ENCODE measurements at places on chromosomes 3 and 15.
A peak's percentile ranks its signal among the peaks of the same experiment; 100 is the strongest.

- DNase-seq, result no peak
These were observed 2.5 kb downstream of the COL7A1 start for GRCh38 chr3:48592519-48593087.

DNA sequence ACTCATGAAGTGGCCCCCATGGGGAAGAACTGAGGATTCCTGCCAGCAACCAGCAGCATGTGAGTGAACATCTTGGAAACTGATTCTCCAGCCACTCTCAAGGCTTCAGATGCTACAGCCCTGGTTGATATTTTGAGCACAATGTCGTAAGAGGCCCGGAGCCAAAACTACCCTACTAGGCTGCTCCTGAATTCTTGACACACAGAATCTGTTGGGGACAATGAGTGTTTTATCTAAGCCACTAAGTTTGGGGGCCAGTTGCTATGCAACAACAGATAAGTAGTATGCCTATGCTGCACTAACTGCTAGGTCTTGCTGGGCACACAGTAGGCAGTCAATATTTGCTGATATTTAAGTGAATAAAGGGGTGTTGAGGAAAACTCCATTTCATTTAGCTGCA is 89.9 kb upstream of the CHL1 start:
- DNase-seq, result no peak

DNA sequence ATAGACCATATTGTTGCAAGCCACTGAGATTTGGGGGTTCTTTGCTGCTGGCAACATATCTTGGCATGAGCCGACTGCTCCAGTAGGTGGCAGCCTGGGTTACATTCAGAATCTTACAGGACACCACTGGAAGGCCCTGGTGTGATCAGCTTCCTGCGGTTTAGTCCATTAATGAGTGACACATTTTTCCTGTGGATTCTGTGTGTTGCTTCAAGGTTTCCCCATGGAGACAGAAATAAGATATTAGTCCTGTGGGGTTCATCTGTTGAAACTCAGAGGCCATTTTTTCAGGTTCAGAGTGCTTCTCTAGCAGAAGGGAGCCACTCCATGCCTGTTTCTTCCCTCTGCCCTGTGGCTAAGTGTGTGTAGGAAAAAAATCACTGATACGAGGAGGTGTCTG is 116.2 kb downstream of the MFSD1 start:
- peak; percentile 91 for DNase-seq

GRCh38 chr3:128179484-128179819 is 26.2 kb downstream of the EEFSEC start:
- no peak for DNase-seq

DNA sequence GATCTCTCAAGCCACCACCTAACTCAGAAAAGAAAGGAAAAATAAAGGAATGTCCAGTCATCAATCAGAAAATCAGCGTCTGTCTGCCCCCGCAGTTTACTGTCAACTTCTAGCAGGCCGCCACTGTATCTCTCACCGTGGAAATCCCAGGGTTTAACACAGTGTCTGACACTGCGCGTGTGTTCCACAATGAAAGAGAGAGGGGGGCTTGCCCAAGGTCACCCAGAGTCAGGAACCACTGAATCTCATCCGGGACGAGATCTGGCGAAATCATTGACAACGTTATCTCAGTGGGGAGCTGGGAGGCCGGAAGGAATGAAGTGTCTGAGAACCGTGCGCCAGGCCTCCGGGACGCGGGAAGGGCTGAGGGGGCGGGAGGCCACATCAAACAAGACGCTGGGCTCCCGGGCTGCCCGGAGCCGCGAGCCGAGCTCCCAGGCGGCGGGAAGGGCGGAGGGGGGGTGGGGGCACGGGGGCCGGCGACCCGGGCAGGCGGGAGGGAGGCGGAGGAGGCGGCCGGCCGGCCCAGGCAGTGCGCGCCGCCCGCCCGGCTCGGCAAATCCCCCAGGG is 2.2 kb upstream of the HES1 start:
- peak; percentile 81 for DNase-seq

GRCh38 chr3:4751502-4752101 is 227.6 kb upstream of the BHLHE40 start:
- peak; percentile 22 for DNase-seq

DNA sequence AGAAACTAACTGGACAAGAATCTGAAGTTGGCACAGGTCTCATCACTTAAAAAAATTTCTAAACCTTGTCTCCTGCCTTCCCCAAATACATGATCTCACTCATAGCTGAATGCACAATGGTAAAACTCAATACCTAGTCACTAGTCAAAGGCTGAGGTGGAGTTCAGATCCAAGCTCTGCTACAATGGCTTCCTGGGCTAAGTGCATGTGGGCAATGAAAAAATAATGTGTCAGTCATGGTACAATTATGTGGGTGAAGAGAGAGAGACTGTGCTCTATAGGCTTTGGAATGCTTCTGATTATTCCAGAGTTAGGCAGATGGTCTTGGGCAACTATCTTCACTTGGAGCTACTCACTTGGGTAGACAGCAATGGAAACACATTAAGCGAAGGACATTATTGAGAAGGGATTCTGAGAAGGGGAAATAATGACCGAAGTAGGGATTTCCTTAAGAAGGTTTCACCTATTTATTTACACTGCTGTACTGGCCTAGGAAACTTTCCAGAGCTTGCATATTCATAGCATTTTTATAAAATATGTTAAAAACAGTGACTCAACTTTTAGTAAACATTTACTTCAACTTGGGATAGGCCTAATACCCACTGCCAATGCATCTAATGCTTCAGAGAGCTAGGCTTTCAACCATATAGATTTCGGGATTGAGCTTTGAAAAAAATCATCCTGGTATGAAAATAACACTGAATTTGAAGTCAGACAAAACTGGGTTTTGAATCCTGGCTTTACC is 58.7 kb upstream of the PLXND1 start:
- no peak for DNase-seq

DNA sequence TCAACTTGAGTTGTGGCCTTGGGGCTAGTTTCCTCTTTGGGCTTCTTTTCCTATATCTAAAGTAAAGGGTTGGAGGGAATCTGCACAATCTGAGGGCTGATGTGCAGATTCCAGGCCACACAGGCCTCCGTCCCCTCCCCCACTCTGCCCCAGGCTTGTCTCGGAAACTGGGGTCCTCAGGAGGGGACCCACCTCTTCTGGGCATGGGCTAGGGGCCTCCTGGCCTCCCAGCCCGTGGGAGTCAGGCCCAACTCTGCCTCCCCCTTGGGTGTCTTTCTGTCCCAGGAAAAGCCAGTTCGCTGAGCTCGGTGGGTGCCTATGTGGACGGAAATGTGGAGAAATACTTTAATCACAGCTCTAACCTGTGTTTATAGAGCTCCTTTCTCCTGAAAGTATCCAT is 4.8 kb downstream of the SMAD6 start:
- no peak for DNase-seq

- no peak for DNase-seq
These were observed 3.2 kb upstream of the PGPEP1L start for GRCh38 chr15:99010768-99011167.

- DNase-seq, result peak; percentile 83
These were observed 7.2 kb upstream of the SCAMP5 start for GRCh38 chr15:74988007-74988800.
